Esophagus muscularis mucosa (tissue), 4 donors: ENCODE measurements at places on chromosomes 2 and 18. TPM values are rescaled to one million over a fixed set of nuclear protein-coding genes. Genes with fewer than 3 reads are reported as not detected.

GRCh38 chr2:10220902-10221391 is 81.8 kb upstream of the HPCAL1 start:
- H3K27ac ChIP-seq, result no peak overlapping the region
- H3K27me3 ChIP-seq, result no peaks in the 10 kb centered on the region
- H3K36me3 ChIP-seq, result no peaks in the 10 kb centered on the region
- H3K4me1 ChIP-seq, result no peaks in the 10 kb centered on the region
- H3K4me3 ChIP-seq, result no peak overlapping the region

GRCh38 chr2:25071966-25072365 is 30.1 kb downstream of the EFR3B start:
- H3K36me3 ChIP-seq, result no peaks in the 10 kb centered on the region
- no peak overlapping the region for H3K27ac ChIP-seq
- H3K4me3 ChIP-seq, result no peak overlapping the region
- peaks cover 3% of the 10 kb centered on the region for H3K4me1 ChIP-seq
- H3K27me3 ChIP-seq, result no peaks in the 10 kb centered on the region
- DNase-seq, result no peak

Gene HOXD8
- total RNA-seq, result 4.8 TPM

- H3K4me1 ChIP-seq, result peaks cover 21% of the 10 kb centered on the region
- H3K36me3 ChIP-seq, result no peaks in the 10 kb centered on the region
- no peak overlapping the region for H3K27ac ChIP-seq
- H3K27me3 ChIP-seq, result no peaks in the 10 kb centered on the region
- peak; percentile 81 for DNase-seq
Measured at GRCh38 chr2:119290859-119291587, 67.4 kb downstream of the STEAP3 start.

GRCh38 chr2:71699428-71699827 is 246.1 kb downstream of the DYSF start:
- no peaks in the 10 kb centered on the region for H3K27me3 ChIP-seq
- no peak overlapping the region for H3K4me3 ChIP-seq
- no peak for DNase-seq
- no peaks in the 10 kb centered on the region for H3K36me3 ChIP-seq

Gene CMPK2
- 3.3 TPM for total RNA-seq

Gene TANC1
- total RNA-seq, result 34.3 TPM

GRCh38 chr18:31581498-31582197 is 10.0 kb upstream of the TTR start:
- H3K4me3 ChIP-seq, result no peak overlapping the region
- peaks cover 5% of the 10 kb centered on the region for H3K4me1 ChIP-seq
- DNase-seq, result no peak

GRCh38 chr2:240839152-240840143 is 19.4 kb upstream of the KIF1A start:
- no peak overlapping the region for H3K4me3 ChIP-seq
- H3K36me3 ChIP-seq, result no peaks in the 10 kb centered on the region
- peaks cover 6% of the 10 kb centered on the region for H3K27me3 ChIP-seq
- peaks cover 5% of the 10 kb centered on the region for H3K4me1 ChIP-seq
- no peak for DNase-seq
- H3K27ac ChIP-seq, result no peak overlapping the region

Gene CHST9
- total RNA-seq, result 0.86 TPM
